Fibroblast of the conjunctiva (primary cell): ENCODE measurements at places on chromosomes 6 and 20.

- no peak for DNase-seq
These were observed 9.1 kb downstream of the UCKL1 start for GRCh38 chr20:63946986-63947637.

DNA sequence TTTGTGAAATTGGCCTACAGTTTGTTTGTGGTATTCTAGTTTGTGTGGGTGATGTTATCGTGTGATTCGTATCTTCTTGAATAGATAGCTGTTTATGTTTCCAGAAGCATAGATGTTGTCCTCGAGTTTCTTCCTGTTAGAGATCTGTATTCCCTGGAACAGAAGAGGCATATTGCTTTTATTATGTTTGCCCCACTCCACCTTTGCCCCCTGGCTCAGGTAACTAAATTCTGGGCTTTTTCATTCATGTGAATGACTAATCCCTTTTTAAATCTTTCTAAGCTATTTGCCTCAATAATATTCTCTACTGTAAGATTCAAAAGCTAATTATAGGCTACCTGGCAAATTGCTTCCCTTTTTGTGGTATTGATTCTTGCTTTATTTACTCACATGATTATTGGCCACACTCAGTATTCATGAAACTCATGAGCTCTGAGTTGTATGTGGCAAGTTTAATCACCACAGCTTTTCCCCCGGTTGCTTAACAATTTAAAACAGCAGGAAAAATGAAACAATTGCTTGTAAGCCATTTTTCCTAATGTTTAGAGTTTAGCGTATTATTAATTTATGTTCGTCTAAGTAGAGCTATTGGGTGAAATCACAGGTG, 12.6 kb downstream of the RNF217 start:
- no peak for DNase-seq

- no peak for DNase-seq
These were observed 40.0 kb upstream of the MRPS10 start for GRCh38 chr6:42257614-42258013.

DNA sequence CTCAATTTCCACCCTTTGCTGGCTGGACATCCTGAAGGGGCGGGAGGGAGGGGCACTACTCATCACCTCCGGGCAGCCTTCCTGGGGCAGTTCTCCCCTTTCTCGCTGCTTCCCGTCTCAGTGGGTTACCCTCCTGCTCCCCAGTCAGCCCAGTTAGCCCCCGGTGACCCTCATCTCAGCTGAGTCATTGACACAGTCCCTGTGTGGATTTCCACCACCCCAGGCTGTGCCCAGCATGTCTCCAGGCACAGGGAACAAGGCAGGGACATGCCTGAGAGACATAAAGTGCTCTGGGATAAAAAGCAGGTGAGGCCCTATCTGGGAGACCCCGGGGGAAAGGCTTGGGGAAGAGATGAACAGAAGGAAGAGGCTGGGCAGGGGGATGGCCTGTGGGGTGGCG, 29.9 kb upstream of the HMGA1 start:
- DNase-seq = no peak

- no peak for DNase-seq
These were observed 145.0 kb downstream of the LRRC1 start for GRCh38 chr6:53939830-53940229.

DNA sequence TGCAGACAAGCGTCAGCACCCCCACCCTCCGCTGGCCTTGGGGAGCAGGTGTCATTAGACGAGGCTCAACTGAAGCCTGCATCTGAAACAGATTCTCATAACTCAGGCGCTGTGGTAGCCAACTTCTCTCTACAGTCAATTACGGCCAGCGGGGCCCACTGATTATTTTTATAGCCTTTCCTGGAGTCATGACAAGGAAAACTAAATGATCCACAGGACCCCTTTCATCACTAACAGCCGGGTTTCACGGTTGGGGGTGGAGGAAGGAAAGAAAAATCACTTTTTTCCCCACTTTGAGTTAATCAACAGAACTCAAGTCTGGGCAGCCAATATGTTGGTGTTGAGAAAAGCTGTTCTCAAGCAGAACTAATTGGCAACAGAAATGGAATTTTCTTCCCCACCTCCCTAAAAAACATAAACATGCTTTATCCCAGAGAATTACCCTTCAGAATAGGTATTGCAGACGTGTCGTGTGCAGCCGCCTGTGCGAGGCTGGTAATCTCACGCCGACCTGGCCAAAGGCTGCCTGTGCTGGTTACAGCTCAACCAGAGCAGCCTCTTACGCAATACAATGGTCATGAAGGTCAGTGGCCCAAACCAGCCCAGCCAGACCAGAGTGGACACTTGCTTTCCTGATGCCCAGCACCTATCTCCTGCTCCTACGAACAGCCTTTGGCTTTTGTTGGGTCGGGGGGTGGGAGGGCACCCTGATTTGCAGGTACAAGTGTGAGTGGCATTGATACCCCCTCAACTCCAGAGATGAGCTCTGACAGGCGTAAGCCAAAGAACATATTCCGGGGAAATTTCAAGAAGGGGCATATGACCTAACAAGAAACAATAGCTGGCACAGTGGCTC, 11.0 kb downstream of the RIPOR3 start:
- no peak for DNase-seq

GRCh38 chr6:156175971-156176421, 601.2 kb upstream of the ARID1B start:
- DNase-seq = no peak

- DNase-seq = no peak
These were observed 40.6 kb downstream of the SPATA2 start for GRCh38 chr20:49874696-49875095.

DNA sequence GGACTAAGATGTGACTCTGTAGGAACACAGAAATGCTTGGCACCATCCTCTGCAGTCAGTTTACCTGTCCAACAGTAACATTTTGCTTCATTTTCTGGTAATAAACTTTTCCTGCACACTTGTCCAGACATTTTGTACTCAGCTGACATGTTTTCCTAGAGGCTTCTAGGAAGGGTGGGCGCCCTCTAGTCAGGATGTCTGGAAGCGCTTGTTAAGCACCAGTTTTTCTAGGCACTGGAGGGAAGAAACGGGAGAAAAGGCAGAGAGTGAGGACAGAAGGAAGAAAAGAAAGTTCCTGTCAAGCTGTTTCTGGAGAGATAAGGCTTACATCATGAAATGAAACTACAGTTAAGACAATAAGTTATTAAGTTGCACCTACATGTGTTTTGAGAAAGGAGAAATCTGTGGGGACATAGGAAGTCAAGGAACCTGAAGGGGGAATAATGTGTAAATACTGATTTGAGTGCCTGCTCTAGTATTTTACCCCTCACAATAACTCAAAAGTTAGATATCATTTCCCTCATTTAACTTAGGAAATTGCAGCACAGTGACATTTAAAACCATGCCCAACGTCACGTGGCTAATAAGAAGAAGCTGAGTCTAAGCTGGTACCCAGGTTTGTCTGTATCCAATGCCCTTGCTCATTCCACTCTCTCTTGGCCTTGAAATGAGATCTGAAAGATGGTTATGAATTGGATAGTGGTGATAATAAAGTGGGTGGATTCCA, 42.7 kb upstream of the TNFRSF21 start:
- DNase-seq = no peak

DNA sequence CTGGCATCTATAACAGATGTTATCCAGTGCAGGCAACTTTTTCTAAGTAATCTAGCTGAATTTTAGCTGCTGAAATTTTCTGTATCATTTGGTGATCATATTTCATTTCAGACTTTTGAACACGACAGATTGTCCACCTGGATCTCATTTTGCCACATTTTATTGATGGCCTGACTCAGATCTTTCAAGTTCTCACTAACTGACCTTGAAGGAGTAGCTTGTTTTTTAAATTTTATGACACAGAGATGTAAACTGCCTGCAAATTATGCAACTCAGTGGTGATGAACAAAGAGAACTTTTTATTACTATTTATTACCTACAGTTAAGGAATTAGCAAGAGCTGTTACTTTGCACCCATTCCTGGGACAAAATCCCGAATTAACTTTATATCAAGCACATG, 366.4 kb downstream of the PAX1 start:
- DNase-seq = no peak

DNA sequence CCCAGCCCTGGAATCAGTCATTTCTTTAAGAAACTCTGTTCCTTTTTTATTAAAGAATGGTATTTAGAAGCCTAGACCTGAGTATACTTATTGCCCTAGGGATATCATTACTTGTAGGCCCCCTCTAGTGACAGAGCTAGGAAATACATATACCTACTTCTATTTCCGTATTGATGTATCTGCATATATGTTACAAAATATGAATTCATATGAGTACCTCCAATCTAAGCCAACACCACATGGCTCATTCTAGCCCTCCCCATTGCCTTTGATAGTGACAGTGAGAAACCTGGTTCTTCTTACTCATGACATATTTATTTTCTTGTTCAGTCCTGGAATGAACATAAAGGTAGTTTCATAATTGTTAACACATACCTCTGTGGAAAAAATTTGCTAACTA, 137.2 kb downstream of the FARS2 start:
- DNase-seq = peak; percentile 44

GRCh38 chr20:23155141-23155590, 69.0 kb upstream of the CD93 start:
- no peak for DNase-seq

DNA sequence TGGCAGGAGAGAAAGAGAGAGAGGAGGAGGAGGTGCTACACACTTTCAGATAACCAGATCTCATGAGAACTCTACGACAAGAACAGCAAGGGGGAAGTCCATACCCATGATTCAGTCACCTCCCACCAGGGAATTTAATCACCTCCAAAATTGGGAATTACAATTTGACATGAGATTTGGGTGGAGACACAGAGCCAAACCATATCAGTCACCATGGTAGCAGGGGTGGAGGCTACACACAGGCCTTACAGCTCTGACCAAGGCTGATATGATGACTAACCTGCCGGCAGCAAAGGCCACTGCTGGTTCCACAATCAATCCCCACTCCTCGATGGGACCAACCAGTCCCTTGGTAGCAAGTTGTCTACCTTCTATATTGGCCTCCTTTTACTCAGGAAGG, 13.6 kb upstream of the RBM24 start:
- DNase-seq = no peak

DNA sequence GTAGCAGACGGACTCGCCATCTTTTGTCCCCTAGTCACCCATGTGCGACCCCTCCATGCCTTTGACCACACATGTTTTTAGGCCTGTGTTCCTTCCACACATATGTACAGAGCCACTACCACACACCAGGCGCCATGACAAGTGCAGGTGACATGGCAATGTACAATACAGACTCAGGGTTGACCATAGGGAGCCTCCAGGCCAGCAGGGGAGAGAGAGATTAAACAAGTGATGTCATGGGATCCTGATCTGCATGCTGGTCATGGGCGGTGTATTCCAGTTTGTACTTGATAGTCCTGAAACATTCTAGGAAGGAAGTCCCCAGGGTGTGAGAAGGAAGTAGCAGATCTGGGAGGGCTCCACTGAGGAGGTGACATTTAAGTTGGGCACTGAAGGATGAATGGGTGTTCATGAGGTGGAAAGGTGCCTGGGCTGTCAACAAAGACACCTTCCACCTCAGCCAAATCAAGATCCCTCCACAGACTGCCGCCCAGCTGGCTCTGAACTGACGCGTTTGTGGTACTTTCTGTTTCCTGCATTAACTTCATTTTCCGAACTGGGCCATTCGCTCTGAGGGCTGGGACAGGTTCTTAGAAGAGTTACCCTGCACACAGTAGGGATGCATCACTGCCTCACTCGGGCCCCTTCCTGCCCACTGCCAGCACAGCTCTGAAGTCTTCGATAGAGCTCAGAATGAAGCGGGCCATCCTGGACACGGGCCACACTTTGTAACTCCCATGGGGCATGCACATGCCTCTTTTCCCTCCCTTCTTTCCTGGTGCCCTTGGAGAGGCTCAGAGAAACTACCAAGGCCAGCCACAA, 94.0 kb downstream of the NOL4L start:
- no peak for DNase-seq

DNA sequence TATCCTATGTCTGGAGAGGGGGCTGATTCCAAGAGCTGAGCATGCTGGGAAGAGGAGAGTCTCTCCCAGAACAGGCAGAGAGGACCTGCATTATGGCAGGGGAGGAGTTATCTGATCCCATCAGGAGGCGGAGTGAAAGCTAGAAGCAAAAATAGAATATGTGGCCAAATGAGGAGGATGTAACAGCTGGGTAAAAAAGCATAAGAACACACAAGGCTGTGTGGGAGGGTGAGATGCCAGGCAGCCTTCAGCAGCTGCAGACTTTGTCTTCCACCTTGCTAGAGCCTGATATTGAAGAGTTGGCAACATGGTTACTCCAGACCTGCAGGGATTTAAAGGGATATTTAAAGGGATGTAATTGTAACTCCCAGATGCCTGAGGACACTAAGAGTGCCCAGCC, 167.1 kb downstream of the PTPRT start:
- no peak for DNase-seq

DNA sequence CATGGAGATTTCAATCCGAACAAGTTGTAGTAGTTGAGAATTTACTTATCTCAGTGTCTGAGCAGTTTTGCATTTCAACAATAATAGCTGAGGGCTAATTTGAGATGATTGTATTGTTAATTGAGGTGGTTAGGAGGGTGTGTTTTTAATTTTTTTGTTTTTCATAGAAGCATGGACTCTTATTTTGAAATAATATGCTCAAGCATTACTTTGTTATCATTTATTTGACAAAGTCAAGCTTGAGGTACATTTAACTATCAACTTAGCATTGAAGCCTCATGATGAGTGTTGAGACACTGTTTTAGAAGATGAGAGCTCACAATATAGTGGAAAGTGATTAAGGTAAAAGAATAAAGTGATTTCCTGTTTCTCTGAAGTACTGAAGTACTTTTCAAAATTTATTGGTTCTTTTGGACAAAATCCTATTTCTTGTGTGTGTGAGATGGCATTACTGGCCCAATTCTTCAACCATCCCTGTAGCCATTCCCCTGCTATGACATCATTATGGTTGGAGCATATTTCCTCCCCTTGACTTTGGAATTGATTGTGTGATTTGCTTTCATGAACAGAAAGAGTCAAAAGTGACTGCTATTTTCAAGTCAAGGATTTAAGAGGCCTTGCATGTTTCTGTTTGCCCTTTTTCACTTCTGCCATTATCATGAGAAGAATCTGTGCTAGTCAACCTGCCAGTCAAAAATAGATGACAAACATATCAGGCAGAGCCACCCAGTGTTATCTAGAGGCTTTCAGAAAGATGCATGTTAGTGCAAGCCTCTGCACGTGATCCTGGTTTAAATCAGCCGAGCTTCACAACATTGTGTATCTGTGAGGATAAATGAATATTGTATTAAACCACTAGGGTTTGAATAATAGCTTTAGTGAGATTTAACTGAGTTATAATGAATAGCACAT, 1112.3 kb upstream of the CITED2 start:
- DNase-seq = no peak

DNA sequence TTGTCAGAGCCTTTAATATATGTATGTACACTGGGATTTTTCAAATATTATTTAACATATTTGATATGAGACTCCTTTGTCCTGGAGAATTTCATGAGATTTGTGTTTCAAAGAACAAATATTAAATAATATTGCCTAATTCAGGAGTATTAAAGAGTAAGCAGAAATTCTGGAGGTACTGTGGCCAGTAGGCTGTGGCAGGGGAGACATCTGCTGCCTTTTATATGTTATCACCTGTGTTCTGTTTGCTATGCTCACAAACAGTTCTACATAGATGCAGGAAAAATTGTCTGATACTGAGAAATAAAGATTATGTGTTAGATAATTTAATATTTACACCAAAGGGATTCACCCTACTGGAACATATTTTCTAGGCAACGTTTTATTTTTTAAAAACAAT, 395.4 kb upstream of the SLC35B3 start:
- no peak for DNase-seq
